Cardiac muscle cell (in vitro differentiated cells and primary cell): ENCODE measurements at places on chromosomes 4 and X. TPM values are rescaled to one million over a fixed set of nuclear protein-coding genes. Genes with fewer than 3 reads are reported as not detected.

DNA sequence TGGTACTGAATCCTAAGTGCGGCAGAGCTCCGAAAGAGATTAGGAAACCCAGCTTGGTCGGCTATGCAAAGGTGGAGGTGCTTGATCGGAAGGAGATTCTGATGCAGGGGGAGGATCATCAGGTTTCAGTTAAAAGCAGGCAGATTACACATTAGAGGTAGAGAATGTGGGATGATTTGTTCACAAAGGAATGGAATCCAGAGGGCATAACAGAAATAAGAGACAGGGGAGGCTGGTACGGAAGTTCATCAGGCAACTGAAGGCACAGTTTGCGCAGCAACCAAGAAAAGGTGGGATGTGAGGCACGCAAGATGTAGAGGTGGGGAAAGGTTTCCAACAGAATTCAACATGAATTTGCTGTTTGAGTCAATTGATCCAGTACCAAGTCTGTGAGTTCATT lies 424 bp upstream of the ZNF330 start:
- no peak for DNase-seq

DNA sequence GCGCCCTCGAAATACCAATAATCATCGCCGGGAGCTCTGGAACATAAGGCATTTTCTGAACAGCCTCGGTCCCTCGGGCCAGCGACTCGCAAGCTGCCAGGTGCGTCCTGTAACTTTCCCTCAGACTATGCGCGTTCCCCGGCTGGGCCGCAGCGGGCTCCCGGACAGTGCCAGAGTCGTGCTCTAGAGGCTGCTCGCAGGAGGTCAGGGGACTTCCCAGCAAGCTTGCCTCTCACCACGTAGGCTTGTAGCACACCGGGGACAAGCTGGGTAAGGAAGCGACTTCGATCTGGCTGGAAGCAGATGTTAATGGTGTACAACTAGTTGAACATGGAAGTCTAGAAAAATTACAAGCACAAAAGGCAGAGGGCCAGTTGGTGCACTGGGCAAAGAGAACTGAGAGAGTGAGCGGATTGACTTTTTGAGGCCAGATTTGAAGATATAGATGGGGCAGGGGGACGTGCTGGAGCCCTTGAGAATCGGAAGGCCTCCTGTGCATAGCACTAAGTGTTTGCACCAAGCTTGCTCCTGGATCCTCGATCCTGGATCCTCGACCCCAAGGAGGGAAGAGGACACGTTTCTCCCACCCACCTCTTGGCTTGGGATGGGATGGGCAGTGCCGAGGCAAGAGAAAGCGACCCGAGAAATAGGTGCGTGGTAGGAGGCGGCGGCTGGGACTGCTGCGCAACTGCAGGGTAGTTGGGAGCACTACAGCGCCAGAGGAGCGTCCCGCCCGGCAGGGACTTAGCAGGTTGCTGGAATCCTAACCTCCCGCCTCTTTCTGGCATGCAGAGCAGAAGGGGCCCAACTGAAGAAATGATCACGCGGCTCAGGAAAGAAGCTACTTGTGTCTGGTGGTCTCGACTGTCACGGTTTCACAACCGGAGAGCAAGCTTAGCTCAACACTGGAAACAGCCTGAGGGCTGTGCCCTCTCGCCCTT lies 19.9 kb upstream of the ZIC3 start:
- DNase-seq: no peak

- no peak for DNase-seq
Observed at GRCh38 chr4:55757356-55757952, 62.1 kb upstream of the EXOC1L start.

DNA sequence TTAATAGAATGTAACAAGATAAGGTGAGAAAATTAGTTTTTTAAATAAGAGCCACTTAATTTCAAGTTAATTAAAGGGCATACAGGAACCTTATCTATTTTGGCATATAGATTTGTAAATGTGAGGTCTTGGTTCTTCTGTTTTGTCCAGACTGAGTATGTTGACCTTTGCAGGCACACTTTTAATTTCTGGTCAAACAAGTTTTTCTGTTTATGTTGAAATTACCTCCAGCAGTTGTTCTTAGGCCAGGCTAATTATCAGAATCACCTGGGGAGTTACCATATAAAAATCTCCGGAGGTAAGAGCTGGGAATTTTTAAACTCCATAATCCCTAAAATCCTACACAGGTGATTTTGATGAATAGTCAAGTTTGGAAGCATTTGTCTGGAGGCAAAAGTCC lies 227.4 kb upstream of the ANKRD50 start:
- DNase-seq: no peak

DNA sequence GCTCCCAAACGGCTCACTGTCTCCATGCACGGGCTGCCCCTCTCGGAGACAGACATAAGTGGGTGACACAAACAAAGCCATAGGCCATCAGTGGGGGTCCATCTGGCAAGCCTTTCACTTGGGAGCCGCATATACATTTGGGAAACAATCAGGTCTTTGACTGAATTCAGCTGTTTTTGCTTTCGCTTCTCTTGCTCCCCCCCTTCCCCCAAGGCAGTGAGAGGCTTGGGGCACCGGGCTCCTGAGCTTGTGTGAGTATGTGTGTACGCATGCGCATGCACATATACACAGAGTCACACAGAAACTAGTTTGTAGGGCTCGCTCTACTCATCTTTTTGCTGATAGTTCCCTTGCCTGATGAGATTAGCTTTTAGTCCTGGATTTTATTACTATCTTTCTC lies 284.4 kb downstream of the AFF2 start:
- DNase-seq: no peak

GALNTL6 gene
- 0.11 TPM in 1 of 2 replicates, not detected in the other for total RNA-seq
